Karpas-422 (cell line): ENCODE measurements at places on chromosomes 2 and 18. TPM values are rescaled to one million over a fixed set of nuclear protein-coding genes. Genes with fewer than 3 reads are reported as not detected.
A peak's percentile ranks its signal among the peaks of the same experiment; 100 is the strongest.

DNA sequence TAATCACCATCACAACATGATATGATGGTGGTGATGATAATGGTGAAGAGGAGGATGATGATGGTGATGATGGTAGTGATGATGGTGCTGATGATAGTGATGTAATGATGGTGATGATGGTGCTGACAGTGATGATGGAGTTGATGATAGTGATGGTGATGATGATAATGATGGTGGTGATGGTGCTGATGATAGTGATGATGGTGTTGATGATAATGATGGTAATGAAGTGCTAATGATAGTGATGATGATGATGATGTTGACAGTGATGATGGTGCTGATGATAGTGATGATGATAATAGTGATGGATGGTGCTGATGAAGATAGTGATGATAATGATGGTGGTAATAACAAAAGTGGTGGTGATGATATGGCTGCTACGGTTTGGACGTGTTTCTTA, 4.4 kb upstream of the GPR148 start:
- no peak for DNase-seq

EDAR gene
- total RNA-seq: not detected in 2 replicates

GRCh38 chr2:168432565-168433186, 23.4 kb upstream of the CERS6 start:
- no peak for DNase-seq

UPP2 gene
- total RNA-seq: not detected in 2 replicates

ANKRD30B gene
- total RNA-seq: not detected in 2 replicates

DNA sequence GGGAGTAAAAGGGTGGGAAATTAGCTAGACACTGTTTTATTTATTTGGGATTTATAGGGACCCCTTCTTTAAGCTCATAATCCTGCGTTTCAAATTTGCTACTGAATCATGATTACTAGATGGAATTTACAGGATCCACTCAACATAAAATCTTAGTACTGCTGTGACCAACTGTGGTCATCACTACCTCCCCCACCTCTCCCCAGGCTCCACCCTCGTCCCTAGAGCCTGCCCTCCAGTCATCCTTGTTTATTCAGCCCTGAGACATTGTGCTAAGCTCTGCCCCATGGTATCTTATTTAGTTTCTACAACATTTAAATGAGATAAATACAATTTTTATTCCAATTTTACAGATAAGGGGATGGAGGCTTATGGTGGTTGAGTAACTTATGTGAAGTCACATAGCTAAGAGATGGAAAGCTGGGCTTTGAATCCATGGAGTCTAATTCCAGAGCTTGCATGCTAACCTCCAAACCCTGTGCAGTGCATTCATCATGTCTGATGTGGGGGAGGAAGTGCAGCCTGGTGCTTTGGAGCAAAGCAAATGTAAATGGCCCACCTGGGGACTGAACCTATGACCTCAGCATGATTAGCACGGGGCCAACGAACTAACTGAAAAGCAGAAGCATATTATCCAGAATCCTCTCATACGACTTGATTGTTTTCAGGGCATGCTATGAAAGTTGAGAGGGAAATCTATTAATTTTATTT, 502.4 kb downstream of the TMEM182 start:
- no peak for DNase-seq

DUSP11 gene
- 46.4 and 84.2 TPM in 2 replicates for total RNA-seq

CSRNP3 gene
- total RNA-seq: 6.0 and 16.8 TPM in 2 replicates

DNA sequence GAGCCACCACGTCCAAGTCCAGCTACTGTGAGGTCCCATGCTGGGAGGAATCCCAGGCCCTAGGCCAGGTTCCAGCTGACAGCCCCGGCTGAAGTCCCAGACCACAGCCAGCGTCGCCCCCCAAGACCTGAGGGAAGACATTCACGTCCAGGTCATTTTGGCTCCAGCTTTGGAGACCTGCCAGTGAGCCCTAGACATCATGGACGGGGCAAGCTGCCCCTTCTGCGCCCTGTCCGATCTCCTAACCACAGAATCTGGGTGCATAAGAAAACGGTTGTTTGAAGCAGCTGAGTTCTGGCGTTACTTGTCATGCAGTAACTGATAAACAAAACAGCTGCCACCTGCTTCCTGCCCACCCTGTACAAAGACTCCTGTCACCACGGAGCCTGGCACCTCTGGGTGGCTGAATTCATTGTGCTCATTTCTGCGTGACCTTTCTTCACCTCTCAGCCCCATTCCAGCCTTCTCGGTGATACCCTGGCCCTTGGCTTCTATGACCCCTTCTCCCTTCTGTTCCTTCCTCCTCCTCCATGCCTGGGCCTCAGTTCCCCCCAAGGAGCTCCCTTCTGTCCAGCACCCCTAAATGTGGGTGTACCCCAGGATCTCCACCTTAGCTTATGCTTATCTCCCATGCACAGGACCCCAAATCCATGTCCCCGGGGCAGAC, 72.6 kb upstream of the SMAD7 start:
- DNase-seq: no peak

- no peak for DNase-seq
These were observed 88.7 kb upstream of the WDSUB1 start for GRCh38 chr2:159375241-159375640.

DNA sequence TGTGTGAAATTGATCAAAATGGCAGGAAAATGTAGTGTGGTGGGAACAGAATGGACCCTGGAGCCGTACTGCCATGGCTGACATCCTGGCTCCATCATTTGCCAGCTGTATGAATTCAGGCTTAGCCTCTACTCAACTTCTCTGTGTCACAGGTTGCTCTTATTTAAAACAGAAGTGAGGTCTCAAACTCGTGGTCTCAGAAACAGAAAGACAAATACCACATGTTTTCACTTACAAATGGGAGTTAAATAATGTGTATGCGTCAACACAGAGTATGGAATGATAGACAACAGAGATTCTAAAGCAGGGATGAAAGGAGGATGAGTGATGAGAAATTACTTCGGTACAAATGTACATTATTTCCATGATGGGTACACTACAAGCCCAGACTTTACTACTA, 227.4 kb downstream of the DCC start:
- no peak for DNase-seq

GRCh38 chr2:177165721-177166711, 46.6 kb upstream of the HNRNPA3 start:
- peak; percentile 74 for DNase-seq

DNA sequence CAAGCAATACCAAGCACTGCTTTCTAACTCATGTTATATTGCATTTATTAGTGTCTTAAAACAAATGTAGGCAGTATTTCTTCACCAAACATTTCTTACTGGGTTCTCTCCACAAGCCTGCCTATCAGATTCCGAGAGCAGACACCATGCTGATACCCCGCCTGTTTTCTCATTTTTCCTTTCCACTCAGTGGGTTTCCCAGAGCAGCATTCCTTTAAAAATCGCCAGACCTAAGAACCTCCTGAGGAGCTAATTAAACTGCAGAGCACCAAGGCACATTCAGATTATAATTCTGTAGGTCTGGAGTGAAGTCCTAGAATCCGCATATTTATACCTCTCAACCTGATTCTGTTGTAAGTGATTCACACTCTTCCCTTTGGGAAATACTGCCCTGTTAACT, 405.6 kb downstream of the TNS1 start:
- DNase-seq: no peak

DNA sequence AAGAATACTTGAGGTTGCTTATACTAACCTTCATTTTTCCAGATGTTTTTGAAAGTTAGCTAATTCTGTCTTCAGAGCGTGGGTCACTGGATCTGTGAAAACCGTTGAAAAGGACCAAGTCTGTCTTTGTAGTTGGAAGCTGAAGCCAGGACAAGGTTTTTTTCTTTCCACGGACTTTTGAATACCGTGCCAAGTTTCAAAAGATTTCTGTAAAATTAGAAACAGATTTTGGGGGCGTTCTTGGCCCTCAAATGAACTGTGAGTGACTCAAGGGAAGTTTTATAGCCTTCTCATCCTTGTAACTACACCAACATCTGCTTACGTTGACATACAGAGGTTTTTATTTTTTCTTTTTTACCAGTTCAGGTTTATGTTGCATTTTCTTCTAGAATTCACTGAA, at the start of gene FAP:
Gene FAP, minus strand, starts transcription at position 152 of the 400 bp plus-strand sequence. Its CDS starts 118 bp downstream, at position 34.
- no peak for DNase-seq

SCTR gene
- not detected in 2 replicates for total RNA-seq

DNA sequence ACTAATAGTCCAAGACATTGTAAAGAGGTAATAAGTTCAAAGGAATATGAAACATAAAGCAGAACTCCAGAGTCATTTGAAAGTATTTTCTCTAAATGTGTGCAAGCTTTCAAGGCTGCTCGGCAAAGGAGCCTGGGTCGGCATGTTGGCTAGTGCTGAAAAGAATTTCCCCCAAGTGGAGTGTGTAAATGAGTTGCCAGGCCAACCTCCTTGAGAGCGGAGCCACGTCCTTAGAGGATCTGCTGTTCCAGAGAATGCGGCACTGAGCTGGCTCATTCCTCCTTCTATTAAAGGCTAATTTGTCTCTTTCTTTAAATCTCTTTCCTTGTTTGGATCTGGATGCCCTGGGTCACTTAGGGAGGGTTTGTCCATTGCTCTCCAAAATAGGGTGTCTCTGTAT, 127.5 kb downstream of the RDH14 start:
- DNase-seq: no peak

CD8B2 gene
- not detected in 2 replicates for total RNA-seq

CCDC138 gene
- total RNA-seq: 12.1 and 15.3 TPM in 2 replicates

GRCh38 chr2:6352247-6352646, 513.5 kb downstream of the CMPK2 start:
- DNase-seq: peak; percentile 95

MAL gene
- total RNA-seq: not detected in 2 replicates

GRCh38 chr2:39620067-39620466, 45.6 kb upstream of the TMEM178A start:
- DNase-seq: no peak

ATG4B gene
- 63.9 and 66.6 TPM in 2 replicates for total RNA-seq

DSC2 gene
- total RNA-seq: not detected in 2 replicates

DNA sequence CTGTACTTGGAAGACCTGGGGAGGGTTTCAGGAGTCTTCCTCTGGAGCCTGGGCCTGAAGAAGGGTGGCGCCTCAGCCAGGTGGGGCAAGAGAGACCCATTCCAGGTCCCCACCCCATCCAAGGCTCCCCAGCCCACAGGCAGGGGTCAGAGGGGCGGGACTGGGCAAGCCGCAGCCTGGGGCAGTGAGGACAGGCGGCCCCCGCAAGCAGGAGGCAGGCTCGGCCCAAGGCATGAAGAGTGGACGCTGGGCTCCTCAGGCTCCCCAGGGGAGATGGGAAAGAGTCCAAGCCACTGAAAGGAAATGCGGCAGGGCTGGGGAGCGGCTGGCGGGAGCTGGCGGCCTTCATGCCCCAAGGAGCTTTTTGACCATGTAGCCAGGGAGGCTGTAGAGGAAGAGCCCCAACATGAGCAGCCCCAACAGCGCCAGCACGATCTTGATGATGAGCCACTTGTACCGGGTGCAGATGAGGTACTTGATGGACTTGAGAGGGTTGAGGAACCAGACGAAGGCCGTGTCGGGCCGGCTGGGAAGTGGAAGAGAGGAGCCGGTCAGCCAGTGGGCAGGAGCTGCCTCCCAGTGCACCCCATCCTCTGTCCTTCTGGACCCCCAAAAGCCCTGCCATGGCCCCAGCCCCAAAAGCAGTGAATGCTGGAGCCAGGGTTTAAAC, 20.1 kb downstream of the OTOF start:
- no peak for DNase-seq

GRCh38 chr2:74142340-74142739, 5.4 kb downstream of the BOLA3 start:
- peak; percentile 60 for DNase-seq

ZRANB3 gene
- 6.2 and 12.6 TPM in 2 replicates for total RNA-seq

PLEKHH2 gene
- total RNA-seq: not detected in 2 replicates

DNA sequence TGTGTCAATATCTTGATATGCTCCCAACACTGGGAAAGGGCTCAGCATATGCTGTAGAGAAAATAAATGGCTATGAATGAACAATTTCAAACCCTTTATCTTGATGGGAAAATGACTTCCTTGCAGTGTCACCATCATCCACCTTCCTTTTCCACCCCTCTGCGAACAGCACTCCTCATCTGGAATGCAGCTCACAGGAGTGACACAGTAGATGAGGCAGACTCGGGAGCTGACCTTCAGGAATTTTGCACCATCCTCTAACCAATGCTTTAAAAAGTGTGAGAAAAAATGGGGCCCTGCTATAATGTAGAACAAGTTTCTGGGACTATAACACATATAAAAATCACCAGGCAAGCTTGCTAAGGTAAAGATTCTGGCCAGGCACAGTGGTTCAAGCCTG, 41.3 kb upstream of the YPEL5 start:
- DNase-seq: no peak

TWIST2 gene
- 0.67 TPM in 1 of 2 replicates, not detected in the other for total RNA-seq

GRCh38 chr18:46756559-46757201, at the start of gene ST8SIA5:
Gene ST8SIA5, minus strand, starts transcription at chr18:46757053. Its CDS starts 545 bp downstream, at chr18:46756508.
- no peak for DNase-seq

SERPINB4 gene
- not detected in 2 replicates for total RNA-seq

GRCh38 chr2:204315236-204315662, 230.0 kb upstream of the PARD3B start:
- DNase-seq: no peak

DNA sequence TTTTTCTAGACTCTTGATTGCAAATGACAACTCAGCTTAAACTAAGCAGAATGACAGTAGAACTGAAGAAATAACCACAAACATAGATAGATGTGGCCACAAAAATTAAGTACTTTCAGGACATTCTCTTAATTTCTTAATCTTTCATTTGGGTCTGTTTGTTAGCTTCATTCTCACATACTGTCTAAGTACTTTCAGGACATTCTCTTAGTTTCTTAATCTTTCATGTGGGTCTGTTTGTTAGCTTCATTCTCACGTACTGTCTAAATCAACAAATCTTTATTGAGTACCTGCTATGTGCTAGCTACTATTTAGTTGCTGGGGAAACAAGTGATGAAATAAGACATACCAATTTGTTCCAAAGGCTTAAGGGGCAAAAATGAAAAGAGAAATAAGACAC, 35.1 kb downstream of the FAM117B start:
- DNase-seq: no peak

DNA sequence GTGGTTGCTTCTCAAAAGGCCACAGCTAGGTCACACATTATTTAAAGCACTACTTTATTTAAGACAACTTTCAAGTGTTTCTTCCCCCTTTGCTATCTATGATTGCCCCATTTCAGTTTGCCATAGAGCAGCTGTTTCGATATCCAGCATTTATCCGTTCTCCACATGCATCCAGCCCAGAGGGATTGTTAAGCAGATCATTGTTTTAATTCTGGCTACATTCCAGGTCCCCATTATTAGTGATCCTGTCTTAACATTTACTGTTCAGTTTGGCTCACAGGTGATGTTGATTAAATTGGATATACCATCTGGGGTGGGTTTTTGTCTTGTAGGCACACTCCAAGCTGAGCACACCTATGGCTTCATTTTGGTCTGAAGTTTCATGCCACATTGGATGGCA, 638.7 kb downstream of the ZEB2 start:
- no peak for DNase-seq

OR6B2 gene
- total RNA-seq: not detected in 2 replicates

LCT gene
- 0.14 and 0.19 TPM in 2 replicates for total RNA-seq

CFAP221 gene
- total RNA-seq: 0.72 TPM in 1 of 2 replicates, not detected in the other

DNA sequence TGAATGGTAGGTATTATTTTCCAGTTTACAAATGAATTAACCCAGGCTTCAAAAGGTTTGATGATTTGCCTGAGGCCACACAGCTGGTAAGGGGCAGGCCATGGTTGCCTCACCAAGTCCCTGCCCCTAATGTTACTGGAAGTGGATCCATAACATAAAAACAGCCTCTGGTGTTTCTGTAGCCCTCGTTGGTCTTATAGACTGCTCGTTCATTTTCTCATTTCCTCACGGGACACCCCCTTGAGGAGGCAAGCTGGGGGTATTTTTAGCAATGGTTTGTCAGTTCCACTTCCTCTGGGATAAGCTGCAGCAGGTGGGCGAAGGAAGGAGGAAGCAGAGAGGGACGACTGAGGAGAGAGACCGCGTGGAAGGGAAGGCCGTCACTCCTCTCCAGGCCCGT, 32.9 kb upstream of the NDUFV2 start:
- no peak for DNase-seq

IL37 gene
- total RNA-seq: not detected in 2 replicates

GRCh38 chr2:44139741-44140140, 28.9 kb upstream of the PPM1B start:
- DNase-seq: no peak
